Stimulated activated CD8-positive, alpha-beta memory T cell treated with anti-CD3 and anti-CD28 coated beads, Interleukin-4, amount 100 ng/mL, for 1 hour (primary cell): ENCODE measurements at places on chromosomes 6 and 20.

- DNase-seq, result no peak
Observed at GRCh38 chr20:59945731-59946130, 5.5 kb downstream of the FAM217B start.

GRCh38 chr6:140566781-140567277 is 1192.4 kb upstream of the CITED2 start:
- DNase-seq, result no peak

DNA sequence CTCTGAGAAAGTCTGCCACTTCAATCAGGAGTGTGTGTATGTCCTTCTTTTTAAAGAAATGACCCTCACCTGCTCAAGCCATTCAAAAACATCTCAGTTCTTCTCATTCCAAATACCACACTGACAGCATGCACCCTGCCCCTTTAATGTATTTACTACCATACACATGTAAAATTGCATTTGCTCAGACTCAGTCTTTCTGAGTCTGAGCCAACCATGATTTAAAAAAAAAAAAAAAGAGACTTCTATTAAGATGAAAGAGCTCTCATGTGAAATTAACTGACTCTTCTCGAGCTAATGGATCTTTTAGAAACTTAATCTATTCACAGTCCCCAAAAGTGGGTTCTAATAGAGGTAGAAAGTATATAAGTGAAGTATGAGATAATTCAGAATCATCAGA is 1.4 kb upstream of the FILIP1 start:
- no peak for DNase-seq

GRCh38 chr6:46794068-46794467 is 879 bp downstream of the MEP1A start:
- DNase-seq, result no peak

DNA sequence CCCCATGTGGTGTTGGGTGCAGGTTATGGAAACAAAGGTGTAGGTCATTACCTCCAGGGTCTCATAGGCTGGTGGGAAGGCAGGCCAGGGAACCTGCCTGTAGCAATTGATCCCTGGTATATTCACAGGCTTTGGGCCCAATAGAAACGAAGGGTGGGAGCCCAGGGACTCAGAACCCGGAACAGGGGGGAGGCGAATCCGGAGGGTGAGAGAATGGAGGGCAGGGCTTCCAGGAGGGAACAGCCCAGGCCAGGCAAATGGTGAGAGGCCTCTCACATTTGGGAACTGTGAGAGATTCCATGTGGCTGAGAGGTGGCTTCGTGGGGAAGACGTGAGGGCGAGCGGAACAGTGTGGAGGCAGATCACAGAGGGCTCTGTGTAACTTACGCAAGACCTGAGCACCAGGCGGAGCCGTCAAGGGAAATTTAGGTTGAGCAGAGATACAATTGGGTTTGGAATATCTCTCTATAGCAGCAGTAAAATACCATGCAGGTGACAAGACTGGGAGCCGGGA is 267.1 kb downstream of the ERMARD start:
- DNase-seq, result no peak
